ENCODE measurements at places on chromosomes 2 and 18.
A peak's percentile ranks its signal among the peaks of the same experiment; 100 is the strongest.

- no peak for DNase-seq
Observed at GRCh38 chr2:85802354-85803103, 48.7 kb downstream of the ATOH8 start.

- no peak for DNase-seq
Observed at GRCh38 chr2:60324536-60324935, 228.9 kb downstream of the BCL11A start.

- no peak for DNase-seq
Observed at GRCh38 chr2:80323610-80324009, 19.1 kb upstream of the LRRTM1 start.

DNA sequence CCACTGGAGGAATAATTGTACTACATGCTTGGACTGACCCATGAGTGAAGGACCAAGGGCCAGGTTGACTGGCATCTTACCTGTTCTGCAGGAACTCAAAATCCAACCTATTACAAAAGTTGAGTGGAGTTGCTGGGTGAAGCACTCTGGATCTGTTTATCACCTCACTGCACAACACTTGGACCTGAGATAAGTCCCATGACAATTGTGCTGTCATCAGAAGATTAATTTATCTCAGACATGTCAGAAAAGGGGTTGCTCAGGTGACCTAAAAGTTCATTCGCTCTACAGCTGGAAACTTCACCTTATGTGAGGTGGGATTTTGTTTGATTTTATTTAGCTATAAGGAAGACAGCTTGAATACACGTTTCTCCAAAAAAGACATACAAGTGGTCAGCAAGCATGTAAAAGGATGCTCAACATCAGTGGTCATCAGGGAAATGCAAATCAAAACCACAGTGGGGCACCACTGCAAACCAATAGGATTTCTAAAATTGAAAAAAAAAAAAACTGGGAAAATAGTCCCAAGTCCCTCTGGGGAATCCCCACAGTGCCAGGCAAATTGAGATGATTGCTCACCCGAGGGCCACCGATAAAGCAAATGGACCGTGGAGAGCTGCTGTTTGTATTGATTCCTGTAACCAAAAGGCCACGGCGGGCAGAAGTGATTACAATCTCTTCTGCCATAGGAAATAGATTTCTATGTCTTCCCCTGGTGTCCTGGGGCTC is 65.8 kb upstream of the SLC35F5 start:
- no peak for DNase-seq

DNA sequence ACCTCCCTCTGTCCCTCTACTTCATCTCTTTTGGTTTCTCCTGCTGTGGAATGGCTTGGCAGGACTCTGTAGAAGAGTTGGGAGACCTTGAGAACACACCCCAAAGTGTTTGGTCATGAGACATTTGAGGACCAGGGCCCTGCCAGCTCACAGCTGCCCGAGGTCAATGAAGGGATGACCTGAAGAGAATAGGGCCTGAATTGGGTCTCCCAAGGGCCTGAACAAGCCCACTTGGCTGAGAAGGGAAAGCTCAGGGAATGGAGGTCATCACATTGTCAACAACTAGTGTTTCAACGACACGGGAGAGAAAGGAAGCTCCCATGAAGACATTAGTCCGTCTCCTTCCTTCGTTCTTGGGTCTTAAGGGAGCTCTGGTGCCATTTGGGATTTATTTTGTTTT is 52.8 kb downstream of the TTC32 start:
- DNase-seq, result no peak

DNA sequence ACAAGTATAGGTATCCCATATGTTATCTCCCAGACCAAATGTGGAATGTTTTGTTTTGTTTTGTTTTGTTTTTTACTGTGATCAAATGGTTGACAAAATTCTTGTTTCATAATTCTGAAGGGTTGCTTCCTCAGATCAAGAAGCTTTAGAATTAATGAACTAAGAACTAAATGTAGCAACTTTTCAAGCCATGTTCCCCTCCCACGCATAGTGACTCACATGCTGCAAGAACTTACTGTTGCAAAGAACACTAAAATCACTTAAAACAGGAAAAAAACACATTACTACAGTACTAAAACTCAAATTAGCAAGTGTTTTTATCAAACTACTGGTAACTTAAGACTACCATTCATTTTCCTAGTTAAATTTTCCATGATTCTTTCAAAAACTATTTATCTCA is 30.6 kb downstream of the HNRNPLL start:
- DNase-seq, result peak; percentile 25

GRCh38 chr2:150530168-150530567 is 42.7 kb upstream of the RND3 start:
- DNase-seq, result no peak

DNA sequence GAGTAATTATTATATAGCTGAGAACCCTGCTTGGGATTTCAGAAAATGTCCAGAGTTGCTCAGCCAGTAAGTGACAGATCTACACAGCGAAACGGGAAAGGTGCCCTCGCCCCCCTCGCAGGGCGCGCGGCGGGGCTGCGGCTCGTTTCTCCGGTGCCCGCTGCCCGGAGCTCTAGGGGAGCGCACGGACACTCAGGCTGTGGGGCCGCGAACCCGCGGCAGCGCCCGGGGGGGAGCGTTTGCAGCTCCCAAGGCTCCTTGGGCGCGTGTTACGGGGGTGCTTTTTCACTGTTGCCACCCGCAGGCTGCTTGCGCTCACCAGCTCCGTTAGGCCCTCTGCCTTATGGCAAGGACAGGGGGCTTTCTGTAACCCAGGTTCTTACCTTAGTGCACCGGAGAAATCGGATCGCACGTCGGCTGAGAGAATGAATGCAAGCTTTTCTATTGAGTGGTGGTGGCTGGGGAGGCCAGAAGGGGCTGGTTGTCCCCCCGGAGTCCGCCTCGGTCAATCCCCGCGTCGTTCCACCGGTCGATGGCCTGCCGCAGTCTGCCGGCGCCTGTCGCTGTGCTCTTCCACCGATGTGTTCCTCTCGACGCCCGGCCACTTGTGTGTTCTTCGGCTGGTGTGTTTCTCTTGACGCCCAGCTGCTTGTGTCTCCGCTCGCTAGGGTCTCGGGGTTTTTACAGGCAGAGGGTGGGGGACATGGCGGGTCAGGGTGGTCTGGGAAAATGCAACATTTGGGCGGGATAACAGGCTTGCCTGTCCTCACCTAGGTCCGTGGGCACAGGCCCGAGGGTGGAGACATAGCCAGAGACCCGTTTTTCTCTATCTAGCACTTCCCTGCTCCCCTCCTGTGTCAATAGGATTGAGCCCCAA is 758.8 kb upstream of the DDX18 start:
- no peak for DNase-seq

GRCh38 chr2:151204756-151205155 is 56.9 kb downstream of the RBM43 start:
- DNase-seq, result no peak

- peak; percentile 95 for DNase-seq
Observed at GRCh38 chr18:45106331-45106774, 425.7 kb downstream of the SETBP1 start.

DNA sequence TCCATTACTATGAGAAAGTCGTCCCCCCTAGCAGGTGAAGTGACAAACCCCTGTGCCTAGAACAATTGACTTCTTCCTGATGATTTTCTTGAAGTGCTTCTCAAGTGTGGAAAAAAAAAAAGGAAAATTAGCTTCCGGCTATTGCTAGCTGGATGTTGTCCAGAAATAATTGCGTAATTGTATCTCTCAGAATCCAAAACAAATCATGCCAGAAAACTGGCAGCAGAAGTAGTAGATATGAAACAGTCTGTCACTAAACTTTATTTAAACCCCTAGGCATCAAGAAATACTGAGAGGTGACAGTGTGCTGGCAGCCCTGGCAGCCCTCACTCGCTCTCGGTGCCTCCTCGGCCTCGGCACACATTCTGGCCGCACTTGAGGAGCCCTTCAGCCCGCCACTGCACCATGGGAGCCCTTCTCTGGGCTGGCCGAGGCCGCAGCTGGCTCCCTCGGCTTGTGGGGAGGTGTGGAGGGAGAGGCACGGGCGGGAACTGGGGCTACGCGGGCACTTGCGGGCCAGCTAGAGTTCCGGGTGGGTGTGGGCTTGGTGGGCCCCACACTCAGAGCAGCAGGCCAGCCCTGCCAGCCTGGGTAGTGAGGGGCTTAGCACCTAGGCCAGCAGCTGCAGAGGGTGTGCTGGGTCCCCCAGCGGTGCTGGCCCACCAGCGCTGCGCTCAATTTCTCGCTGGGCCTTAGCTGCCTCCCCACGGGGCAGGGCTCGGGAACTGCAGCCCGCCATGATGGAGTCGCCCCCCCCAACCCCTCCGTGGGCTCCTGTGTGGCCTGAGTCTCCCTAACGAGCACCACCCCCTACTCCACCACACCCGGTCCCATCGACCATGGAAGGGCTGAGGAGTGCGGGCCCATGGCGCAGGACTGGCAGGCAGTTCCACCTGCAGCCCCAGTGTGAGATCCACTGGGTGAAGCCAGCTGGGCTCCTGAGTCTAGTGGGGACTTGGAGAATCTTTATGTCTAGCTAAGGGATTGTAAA is 80.5 kb upstream of the ABCA12 start:
- no peak for DNase-seq

DNA sequence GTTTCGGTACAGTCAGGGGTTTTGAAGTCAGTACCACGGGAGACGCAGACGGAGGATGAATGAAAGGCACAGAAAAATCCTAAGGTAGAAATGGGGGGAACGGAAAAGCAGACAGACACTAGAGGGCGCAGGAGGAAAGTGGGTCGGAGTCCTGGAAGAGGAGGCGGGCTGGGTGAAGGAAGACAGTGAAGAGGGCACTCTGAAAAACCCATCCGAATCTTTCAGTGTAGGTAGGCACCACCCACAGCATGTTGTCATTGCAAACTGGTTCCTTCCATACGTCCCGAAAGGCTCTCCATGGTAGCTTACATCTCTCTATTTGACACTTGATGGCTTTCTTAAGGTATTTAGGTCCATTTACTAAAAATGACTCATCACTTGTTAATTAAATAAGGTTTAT is 18.5 kb upstream of the ZNF236 start:
- DNase-seq, result peak; percentile 94

Measured in Kasumi-1 (cell line).